ENCODE measurements at places on chromosomes 3 and 15.

DNA sequence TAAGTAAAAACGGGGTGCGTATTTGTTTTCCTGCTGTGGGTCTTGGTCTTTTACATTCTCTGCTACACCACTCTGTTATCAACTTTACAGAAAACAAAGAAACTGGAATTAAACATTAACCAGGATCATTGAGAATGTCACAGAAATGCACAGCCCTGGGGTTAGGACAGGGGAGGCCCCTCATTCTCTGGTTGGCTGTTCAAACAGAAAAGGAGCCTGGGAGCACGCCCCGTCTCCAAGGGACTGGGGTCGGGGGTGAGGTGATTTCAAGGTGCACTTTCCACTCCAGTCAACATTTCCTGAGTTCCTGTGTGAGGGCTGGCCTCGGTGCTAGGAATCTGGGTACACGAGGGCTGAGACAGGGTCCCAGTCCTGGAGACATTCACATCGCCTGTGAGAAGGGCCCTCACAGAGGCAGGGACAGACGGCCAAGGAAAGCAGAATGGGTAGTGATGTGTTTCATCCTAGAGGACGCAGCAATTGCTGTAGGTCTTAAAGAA lies 30.3 kb downstream of the CPN2 start:
- DNase-seq, result no peak

- DNase-seq, result no peak
These were observed 8.6 kb upstream of the ST8SIA2 start for GRCh38 chr15:92385096-92385495.

DNA sequence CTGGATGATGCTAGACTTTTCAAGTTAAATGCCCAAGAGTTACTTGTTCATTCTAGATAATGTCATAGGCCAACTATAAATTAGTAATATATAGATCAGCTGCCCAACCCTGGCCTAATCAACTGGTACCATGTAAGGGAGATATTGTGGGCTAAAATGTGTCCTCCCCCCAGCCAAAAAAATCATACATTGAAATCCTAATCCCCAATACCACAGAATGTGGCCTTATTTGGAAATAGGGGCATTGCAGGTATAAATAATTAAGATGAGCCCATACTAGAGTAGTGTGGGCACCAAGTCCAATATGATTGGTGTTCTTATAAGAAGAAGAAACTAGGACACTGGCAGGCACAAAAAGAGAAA lies 92.5 kb downstream of the RPL22L1 start:
- DNase-seq, result no peak

DNA sequence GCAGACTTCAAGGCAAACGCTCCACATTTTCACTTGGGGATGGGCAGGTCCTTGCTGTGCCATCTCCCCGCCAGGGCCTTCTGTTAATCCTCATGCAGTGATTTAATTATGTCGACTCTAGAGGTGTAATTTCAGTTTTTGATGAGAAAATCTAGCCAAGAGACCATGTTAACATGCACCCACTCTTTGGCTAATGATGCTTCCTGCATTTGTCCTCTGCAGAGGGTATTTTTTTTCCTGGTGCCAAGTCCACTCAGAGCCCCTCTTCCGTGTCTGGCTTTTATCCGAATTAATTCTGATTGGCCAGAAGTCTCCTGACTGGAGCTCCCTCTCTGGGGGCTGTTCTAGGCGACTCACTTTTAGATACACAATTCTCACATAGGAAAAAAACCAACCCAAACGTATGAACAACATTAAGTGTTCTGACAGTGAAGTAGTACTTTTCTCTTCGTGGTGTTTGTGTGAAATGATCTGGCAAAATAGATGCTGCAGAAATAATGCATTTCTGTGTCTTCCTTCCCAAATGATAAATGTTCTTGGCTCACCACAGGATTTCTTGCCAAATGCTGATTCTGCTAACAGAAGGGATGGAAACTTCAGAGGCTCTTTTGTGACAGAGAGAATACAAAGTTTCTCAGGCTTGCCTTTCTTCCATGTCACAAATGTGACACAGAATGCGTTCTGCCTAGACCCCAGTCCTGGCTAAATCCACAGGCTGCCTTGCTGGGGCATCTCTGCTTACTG lies 190.0 kb downstream of the CACNA2D3 start:
- DNase-seq, result no peak

DNA sequence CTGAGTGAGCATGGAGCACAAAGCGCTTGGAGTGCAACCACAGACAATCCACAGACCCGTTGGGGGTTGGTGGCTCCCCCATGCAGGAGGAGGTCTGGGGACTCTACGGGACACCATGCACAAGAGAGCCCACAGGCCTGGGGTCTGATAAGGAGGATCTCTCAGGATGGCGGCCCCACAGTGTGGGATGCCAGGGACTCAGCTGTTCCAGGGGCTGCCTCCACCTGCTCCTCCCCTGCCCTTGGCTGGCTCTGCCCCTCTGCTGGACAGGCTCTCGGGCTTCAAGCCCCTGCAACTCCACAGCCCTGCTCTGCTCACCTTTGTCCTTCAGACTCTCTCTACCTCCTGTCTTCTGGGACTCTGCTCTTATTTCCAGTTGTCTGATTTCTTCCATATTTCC lies 184.5 kb upstream of the CHRNA7 start:
- DNase-seq, result no peak

- no peak for DNase-seq
These were observed 27.4 kb upstream of the HDAC11 start for GRCh38 chr3:13452490-13453335.

- no peak for DNase-seq
These were observed 49.6 kb upstream of the ST8SIA2 start for GRCh38 chr15:92343924-92344643.

DNA sequence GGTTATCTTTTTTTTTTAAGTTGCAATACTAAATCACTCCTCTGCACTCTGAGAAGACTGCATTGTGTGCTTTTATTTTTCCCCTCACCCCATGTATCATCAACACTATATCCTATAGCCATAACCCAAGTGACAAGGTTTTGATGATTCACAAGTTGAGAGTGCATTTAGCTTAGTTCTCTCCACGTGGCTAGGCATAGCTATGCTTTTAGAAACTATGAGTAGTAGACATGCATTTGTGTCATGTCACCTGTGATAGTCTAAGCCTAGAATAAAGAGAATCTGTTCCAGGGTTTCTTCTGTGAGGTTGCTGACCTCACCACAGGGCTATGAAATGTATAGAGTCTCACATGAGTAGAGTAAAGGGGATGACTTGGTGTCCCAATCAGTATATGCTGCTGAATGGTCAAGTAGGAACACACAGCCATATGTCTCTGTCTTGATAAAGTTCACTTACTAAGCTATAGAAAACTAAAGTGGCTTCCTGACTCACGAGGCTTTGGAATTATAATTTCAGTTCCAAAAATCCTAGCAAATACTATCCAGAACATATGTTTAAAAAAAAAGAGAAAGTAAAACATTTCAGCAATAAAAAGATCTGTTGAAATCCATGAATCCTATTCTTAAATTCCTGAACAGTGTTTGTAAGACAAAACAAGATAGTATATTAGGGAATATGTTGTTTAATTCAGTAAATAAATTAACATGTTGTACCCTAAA lies 206.3 kb downstream of the LSAMP start:
- no peak for DNase-seq

- DNase-seq, result no peak
These were observed 230.8 kb downstream of the FEZF2 start for GRCh38 chr3:62142331-62143085.

DNA sequence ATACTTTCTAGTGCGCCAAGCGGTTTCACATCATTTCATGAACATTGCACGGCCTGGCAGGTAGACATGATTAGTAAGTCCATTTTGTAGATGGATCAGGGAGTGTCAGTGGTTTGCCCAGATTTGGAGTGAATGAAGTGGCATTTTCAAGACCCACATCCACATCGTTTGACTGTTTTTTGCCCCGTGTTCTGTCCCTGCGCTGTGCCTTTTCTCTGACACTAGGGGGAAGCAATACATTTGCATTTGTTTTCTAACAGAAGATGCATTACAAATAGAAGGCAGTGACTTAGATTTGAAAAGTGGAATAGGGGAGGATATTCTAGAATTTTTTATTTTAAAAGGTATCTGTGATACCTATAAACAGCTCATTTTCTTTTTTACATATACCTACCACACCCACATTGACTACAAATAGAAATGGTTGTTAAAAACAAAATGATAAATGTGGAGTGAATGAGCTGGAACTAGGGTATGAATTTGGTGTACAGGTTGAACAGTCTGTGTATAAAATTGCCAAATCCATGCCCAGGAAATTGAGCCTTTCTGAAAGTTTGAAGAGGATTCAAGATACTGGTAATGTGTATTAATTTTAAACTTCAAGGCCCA lies 98.0 kb downstream of the USP13 start:
- DNase-seq, result no peak

DNA sequence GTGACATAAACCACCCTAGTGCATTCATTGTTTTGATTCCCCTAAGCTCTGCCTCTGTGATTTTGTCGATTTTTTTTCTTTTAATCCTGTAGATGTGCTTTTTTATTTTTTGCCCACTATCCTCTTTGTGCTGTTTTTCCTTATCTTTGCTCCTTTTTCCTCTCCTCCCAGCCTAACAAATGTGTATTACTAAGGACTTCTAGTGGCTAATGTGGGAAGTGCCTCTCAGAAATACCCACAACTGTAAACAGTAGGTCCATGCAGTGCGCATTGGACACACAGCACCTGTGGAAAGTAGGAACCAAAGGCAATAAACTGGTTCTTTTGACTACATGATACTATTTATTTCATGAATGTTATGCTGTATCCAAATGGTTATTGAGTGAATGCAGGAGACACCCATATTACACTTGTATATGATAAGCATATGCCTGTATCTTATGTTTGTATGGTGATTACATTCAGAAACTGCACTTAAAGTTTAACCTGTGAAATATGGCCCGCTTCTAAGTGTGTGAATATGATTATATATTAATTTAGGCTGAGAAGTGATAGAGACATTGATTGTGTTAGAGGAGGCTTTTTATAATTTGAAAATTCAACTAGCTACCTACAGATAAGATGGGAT lies 147.8 kb downstream of the PLCL2 start:
- DNase-seq, result no peak

GRCh38 chr3:167606836-167607235 lies 46.9 kb downstream of the WDR49 start:
- no peak for DNase-seq

DNA sequence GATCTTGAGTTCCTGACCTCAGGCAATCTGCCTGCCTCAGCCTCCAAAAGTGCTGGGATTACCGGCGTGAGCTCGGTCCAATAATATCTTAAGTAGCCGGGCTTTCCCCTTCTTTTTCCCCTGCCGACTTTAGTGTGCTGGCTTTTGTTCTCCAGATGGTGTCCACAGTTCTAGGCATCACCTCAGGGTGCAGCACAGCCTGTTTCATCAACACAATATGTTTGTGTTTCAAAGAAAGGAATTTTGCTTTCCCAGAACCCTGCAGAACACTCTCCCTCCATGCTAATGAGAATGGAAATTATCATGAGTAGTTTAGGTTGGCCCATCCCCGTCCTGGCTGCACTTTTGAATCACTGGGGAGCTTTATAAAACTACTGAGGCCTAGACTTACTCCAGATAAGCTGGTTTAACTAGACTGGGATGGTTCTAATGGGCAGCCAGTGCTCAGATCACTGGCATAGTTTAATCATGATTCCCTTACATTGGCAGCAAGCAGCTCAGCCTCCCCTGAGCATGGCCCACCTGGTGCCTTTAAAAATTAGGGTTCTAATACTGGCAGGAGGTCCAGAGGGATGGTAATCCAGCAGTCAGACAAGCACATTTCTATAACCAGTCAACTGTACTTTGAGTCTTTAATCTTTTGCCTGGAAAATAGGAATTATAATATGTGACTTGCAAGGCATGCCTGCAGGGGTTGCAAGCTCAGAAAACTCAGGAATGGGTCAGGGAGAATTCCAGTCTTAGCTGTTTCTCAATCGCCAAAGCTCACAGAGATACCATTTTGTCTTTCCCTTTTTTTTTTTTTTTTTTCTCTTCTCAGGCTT lies 127.6 kb upstream of the RASGRP1 start:
- no peak for DNase-seq

DNA sequence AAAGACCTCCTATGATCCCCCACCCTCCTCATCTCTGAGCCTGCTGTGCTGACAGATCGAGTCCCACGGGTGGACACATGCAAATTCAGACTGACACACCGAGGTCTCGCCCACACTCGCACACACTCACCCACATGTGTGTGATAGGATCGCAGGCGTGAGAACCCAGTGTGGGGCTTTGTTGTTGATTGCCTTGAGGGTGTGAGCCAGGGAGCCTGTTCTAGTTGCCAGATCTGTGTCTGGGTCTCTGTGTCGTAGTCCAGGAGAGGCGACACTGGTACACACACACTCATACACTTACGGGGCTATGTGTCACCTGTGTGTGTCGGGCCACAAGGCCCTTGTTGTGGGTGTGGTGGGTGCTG lies 2.0 kb downstream of the EPHB3 start:
- DNase-seq, result no peak

DNA sequence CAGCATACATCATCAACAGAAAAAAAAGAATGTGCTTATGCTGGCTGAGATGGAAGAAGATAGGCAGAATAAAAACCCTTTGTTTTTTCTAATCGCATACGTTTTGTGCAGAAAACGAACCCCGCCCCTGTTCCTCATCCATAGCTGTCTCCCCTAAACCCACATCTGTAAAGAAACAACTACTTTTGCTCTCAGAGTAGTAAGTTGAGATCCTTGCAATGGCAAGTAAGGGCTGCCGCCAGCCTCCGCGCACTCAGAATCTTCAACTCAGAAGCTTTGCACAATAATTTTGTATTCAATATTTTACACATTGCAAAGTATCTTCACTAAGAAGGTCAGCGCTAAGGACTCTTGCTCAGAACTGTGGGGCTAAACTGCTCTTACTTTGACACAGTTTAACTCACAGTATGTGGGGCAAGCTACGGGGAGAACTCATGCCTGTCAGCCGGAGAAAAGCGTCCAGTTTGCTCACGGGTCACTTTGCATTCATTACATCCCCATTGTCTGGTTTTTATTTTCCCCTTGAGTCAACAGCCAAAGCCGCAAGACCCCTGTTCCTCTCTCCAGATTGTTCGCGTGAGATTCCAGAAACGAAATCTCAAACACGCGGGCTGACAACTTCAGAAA lies 1.0 kb downstream of the LYSMD4 start:
- DNase-seq, result no peak

DNA sequence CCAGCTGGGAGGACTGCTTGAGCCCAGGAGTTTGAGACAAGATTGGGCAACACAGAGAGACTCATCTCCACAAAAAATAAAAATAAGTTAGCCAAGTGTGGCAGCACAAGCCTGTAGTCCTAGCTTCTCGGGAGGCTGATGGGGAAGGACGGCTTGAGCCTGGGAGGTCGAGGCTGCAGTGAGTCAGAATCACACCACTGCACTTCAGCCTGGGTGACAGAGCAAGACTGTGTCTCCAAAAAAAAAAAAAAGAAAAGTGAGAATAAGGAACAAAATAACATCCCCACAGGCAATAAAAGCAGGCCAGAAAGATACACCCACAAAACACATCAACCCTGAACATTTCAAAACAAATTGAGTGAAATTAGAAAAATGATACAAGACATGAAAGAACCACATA lies 48.7 kb upstream of the OCA2 start:
- no peak for DNase-seq
